ENCODE measurements at places on chromosomes 2 and 18. TPM values are rescaled to one million over a fixed set of nuclear protein-coding genes. Genes with fewer than 3 reads are reported as not detected.

RAX gene
- total RNA-seq: not detected

CIDEA gene
- not detected for total RNA-seq

UGT1A4 gene
- total RNA-seq: not detected

- no peak for DNase-seq
Measured at GRCh38 chr2:191333911-191334357, 88.7 kb downstream of the MYO1B start.

Measured in NCI-H460 (cell line).